Fibroblast of skin of left quadriceps (primary cell): ENCODE measurements at places on chromosomes 2 and 18.

GRCh38 chr18:37476182-37476581 is 89.4 kb downstream of the CELF4 start:
- DNase-seq, result no peak

GRCh38 chr2:222088561-222088960 is 210.2 kb downstream of the PAX3 start:
- DNase-seq, result no peak

DNA sequence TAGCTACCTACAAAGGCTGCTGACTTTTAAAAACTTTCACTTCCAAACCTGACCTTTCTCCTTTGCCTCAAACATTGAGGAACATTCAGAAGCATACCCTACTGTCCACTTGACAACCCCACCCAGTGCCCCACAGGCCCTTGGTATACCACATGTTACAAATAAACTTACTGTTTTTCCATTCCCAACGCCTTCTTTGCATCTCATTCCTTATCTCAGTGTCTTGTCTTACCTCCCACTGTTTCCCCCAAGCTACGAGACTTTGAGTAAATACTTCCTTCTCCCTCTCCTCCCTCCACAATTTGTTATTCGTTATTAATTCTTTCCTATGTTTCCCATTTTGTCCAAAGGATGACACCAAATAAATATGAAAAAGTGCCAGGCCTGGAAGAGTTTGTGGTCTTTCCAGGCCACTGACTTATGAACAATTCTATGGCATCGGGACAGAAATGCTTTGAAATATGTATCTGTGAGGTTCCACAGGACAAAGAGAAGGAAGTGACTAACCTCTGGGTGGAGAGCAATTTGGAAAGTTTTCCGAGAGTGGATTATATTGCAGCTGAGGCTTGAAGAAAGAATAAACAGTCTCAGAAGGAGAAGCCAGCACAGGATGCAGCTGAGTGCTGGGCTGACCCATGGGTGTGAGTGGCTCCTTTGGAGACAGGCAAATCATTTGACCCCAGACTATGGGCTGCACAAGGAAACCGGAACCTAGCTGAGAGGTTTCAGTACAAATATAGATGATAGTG is 409.0 kb downstream of the LPIN1 start:
- peak; percentile 52 for DNase-seq

- no peak for DNase-seq
Measured at GRCh38 chr2:135647836-135648579, 93.6 kb upstream of the UBXN4 start.

DNA sequence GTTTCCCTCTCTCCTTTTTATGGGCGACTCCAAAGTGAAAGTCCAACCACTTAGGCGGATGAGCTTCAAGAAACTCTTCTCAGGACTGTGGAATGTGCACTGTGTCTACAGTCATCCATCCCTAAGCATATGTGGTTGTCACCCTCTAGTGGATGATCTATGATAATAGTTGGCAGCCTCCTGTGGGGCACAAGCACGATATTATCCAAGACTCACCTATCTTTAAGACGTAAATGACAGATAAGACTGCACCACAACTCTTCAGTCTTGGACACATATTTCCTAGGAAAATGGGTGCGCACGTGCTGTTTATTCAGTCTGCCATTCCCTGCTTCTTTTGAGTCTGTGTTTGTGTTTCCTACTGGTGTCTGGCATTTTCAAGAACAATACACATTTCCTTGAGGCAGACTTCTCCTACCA is 145.5 kb upstream of the CTAGE1 start:
- peak; percentile 68 for DNase-seq

DNA sequence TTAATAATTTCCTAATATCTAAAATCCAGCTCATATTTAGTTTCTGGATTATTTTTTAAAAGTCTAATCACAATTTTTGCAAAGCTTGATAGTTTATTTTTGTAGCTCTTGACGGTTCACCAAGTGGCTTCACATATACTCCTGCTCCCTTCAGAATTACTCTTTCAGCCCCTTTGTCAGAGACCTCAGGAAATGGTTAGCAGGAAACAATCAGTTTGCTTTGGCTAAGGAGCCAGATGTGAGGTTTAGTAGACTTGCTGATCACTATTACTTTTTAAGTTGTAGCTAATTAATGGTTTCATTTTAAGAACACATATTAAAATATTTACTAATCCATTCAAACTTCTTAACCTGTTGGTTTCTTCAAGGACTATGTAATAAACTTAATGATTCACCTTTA is 2.3 kb downstream of the RBBP8 start:
- DNase-seq, result no peak

DNA sequence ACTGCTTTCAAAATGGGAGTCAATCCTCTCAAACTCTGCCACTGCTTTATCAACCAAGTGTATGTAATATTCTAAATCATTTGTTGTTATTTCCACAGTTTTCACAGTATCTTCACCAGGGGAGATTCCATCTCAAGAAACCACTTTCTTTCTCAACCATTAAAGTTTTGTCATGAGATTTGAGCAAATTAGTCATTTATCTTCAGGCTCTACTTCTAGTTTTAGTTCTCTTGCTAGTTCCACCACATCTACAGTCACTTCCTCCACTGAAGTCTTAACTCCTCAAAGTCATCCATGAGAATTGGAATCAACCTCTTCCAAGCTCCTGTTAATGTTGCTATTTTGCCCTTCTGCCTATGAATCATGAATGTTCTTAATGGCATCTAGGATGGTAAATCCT is 545.8 kb downstream of the ARHGAP15 start:
- DNase-seq, result no peak

DNA sequence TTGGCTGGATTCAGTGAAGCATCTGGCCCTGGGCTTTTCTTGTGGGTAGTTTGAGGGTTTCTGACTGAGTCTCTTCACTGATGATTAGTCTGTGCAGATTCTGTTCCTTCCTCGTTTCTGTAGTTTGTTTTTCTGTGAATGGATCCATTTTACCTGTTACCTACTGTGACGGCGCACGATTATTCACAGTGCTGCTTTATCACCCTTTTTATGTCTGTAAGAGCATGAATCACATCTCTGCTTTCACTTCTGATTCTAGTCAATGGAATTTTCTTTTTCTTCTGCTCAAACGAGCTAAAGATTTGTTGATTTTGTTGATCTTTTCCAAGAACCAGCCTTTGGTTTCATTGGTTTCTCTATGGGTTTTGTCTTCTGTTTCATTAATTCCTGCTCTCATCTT is 60.8 kb downstream of the SLC66A2 start:
- no peak for DNase-seq

DNA sequence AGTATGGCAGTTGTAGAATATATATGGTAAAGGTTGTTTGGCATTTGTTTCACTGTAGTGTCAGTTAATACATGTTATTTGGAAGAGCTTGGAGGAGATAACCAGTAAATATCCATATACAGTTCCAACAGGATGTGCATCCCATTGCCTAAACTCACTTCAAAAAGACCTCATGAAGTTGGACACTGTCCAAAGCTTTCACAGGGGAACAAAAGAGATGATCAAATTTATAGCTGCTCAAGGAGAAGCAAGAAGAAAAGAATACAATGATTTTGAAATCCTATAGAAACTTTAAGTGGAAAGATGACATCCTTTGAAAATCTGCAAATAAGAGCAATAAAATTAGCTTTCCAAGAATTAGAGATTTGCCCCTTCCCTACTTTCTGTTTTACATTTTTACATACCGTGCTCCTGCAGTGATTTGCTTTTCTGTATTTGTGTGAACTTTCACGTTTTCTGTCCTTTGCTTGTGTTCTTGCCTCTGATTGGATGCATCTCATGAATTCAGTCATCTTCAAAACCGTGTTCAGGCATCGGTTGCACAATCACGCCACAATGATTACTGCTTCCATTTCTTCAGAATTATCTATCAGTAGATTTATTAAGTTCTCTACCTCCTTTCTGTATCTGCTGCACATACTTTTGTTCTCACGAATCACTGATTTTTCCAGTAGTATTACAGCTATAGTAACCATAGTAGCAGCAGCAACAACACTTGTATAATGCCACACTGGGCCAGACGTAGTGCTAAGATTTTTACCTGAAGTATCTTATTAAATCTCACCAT is 83.8 kb downstream of the PARD3B start:
- no peak for DNase-seq

DNA sequence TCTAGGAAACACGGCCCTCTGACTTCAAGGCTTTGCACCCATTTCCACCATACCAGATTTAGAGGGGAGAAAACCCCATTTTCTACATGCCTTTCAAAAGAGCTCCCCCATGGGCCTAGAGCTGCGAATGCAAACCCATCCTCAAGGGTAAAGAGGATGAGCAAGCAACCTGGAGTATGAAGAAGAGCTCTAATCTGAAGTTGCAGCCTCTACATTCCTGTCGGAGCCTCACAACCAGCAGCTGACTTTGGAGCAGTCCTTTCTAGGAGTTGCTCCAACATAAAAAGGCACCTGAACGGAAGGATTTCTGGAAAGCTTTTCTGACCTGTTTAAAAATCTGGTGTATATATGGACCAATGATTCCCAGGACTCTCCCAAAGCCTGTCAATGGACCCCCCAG is 81.4 kb upstream of the POMC start:
- DNase-seq, result no peak

GRCh38 chr2:239533569-239534316 is 132.9 kb upstream of the HDAC4 start:
- DNase-seq, result no peak

DNA sequence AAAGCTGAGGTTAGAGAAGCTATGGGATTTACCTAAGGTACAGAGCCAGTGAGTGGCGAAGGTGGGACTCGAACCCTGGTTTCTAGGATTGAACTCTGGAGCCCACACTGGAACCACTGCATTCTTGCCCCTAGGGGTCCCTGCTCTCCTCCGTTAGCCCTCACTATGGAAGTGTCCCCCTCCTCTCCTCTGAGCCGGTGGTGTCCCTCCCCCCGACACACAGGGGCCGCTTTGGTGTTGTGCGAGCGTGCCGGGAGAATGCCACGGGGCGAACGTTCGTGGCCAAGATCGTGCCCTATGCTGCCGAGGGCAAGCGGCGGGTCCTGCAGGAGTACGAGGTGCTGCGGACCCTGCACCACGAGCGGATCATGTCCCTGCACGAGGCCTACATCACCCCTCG is 8.5 kb upstream of the GMPPA start:
- no peak for DNase-seq

- DNase-seq, result no peak
Measured at GRCh38 chr18:2971741-2972552, 41.0 kb downstream of the LPIN2 start.

GRCh38 chr18:3121259-3121658 is 98.5 kb downstream of the MYOM1 start:
- no peak for DNase-seq

- no peak for DNase-seq
Measured at GRCh38 chr18:48345596-48345995, 63.6 kb downstream of the ZBTB7C start.

GRCh38 chr2:157809212-157809611 is 66.9 kb downstream of the ACVR1 start:
- no peak for DNase-seq

DNA sequence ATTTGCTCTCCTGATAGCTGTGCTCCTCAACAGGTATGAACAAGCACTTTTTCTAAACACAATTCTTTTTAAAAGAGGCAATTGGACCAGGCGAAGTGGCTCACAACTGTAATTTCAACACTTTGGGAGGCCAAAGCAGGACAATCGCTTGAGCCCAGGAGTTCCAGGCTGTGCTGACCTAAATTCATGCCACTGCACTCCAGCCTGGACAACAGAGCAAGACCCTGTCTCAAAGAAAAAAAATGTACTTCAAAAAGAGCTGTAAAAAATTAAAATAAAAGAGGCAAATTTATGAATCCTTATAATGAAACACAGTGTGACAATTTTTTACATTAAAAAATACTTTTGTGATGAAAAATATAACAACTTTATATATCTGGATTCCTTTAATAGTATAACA is 1.8 kb upstream of the FAM124B start:
- no peak for DNase-seq

DNA sequence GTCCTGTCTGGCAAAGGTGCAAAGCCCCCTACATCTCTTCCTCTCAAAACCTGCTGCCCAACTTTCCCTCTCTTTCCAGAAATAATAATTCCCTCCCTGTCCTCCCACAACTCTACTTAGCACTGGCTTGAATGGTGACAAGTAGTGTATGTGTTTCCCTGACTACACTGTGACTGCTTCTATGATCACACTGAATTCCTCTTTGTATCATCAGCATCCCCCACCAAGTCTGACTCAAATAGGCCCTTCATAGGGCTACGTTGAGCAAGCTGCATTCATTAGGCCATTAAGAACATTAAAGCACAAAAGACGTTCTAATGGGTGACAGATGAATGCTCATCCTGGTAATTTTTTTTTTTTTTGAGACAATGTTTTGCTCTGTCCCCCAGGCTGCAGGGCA is 13.7 kb upstream of the ST3GAL5 start:
- no peak for DNase-seq

DNA sequence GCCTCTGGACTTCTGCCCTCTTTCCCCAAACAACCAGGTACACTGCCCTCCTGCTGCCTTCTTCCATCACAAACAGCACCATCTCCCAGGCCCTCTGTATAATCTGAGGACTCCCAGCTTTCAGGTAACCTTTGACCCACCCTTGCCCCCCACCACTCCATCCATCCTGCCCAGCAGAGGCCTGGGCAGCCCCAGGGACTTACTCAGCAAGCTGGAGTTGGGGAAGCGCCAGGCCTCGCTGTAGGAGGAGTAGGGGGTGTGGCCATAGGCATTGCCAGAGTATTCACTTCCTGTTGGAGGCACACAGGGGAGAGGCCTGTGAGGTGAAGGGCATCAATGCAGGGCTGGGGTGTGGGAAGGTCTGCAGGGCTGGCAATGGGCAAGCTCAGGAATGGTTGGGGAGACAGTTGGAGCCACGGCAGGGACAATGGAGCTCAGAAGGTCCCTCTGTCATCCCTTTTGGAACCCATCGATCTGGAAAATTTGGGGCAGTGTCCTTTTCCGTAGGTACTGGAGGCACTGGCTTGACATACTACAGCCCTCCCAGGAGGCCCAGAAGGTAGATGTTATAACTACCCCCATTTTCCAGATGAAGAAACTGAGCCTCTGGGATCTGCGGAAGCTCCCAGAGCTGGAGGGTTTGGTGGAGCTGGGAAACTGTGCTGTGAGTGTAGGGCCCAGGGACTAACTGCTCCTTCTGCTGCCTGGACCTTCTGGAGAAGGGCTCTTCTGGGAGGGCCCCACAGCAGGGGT is 46.3 kb downstream of the PSD4 start:
- no peak for DNase-seq

- no peak for DNase-seq
Measured at GRCh38 chr2:165425556-165425955, 43.9 kb upstream of the CSRNP3 start.

GRCh38 chr2:67499989-67500388 is 102.9 kb downstream of the ETAA1 start:
- DNase-seq, result no peak
